ENCODE measurements at places on chromosomes 16 and 17.

- DNase-seq, result no peak
Observed at GRCh38 chr17:1299552-1300370, 20.3 kb downstream of the TRARG1 start.

DNA sequence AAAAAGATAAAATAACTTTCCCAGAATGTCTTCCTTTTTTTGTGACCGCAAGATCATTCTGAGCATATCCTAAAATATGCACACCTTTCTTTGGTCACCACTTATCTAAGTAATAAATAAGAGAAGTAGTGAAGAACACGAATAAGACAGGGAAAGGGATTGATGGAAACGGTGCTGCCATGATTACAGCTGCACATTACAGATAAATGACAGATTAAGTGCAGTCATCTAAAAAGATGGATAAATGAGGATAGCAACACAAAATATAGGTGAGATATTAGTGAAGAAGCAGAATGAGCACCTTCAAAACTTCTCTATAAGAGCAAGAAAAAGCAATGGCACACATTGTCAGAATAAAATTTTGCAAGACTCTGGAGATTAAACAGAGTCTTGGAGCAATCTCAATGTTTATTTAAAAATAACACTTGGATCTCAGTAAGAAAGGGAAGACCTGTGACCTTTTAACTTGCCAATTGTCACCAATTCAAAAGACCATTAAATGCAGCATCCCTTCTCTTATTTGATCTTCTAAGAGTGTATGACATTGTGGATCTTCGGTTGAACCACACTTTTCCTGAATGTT, 567.1 kb downstream of the KCNJ2 start:
- no peak for DNase-seq

GRCh38 chr16:58462997-58463941, 36.7 kb upstream of the NDRG4 start:
- DNase-seq, result peak; percentile 8

GRCh38 chr16:5865236-5865635, 767.6 kb upstream of the EEF2KMT start:
- no peak for DNase-seq

DNA sequence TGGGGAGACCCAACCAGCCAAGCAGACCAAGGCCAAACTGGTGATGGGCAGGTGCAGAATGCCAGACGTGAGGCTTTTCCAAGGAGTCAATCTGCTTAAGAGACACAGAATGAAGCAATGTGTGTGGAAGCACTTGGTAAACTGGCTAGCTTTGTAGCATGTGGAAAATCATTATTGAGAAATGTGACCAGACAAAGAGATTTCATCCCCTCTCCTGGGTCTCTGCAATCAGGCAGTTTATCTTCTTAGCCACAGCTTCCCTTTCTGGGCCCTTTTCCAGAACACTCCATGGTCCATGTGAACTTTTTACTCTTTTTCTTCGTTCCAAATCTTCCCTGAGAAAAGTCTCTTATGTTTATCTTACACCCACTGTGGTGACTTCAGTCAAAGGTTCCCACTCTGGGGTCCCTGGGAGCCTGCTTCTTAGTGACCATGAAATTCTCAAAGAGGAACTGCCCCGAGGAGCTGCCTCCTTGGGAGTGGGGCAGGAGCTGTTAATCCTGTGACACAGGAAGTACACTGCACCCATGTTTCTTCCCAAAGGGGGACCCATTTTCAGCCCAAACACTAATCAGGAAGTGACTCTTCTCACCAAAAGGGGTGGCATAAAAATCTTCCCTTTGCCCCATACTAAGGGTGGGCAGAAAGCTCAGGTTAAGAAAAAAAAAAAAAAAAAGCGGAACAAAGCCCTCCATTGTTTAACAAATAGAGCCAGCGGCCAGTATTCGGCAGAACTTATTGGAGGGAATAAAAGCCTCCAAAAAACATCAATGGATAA, 346.2 kb upstream of the ASIC2 start:
- no peak for DNase-seq

DNA sequence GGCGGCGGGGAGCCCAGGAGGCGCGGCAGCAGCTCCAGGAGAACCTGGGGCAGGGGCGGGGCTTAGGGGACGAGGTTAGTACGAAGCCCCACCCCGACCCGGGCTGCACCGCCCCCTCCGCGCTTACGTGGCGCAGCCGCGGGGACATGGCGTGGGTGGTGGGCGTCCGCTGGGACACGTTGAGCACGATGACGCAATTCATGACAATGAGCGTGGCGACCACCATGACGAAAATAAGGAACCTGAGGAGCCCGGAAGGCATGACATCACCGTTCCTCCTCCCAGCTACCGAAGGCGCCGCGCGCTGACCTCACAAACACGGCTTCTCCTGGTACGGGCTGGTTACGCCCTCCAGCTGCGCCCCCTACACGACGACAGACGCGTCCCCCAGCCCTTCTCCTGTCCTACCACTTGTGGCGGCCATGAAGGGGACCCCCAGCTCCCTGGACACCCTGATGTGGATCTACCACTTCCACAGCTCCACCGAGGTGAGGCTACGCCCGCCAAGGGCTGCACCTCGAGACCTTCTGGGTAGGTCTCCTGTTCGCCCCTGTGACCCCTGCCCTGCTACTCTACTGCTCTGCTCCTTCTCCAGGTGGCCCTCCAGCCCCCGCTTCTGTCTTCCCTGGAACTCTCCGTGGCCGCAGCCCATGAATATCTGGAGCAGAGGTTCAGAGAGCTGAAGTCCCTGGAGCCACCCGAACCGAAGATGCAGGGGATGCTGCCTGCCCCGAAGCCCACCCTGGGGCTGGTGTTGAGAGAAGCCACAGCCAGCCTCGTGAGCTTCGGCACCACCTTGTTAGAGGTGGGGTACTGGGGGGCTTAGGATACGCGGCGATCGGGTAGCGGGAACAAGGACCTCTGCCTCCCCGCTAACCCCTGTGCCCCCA, at the start of gene C17orf107:
C17orf107 (plus strand) TSS at position 196 of the 890 bp plus-strand sequence; CDS start at position 423, 227 bp downstream.
- peak; percentile 70 for DNase-seq

DNA sequence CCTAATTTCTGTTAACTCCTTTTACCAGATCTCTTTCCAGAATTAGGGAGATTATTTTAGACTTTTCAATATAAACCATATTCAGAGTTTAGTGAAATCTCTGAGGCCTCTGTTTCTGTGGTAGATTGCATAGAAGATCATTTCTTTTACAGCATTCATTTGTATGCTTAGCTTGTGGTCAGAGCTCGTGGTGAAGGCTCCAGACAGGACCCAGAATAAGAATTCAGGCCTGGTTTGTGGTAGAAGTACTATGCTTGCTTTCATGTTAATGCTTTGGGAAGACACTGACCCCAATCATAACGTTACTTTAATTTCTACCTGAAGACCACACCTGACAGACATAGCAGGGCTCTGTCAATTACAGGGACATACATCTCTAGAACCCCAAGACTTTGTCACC, 258.1 kb downstream of the FTO start:
- DNase-seq, result no peak

DNA sequence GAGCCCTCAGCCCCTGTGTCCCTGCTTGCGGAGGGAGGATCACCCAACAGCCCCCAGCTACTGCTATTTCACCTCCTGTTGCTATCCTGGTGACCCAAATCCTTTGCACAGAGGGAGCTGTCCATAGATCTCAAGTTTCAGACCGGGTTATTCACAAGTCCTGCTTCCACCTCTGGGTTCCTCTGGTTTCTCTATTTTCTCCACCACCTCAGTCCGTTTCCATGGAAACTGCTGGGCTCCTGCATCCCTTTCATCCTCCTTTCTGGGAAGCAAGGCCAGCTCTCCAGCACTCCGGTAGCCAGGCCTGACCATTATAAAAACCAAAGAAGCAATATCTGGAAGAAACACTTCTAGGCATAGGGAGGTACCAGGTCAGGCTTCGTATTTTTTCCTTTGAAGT, 4.8 kb upstream of the CALB2 start:
- no peak for DNase-seq

DNA sequence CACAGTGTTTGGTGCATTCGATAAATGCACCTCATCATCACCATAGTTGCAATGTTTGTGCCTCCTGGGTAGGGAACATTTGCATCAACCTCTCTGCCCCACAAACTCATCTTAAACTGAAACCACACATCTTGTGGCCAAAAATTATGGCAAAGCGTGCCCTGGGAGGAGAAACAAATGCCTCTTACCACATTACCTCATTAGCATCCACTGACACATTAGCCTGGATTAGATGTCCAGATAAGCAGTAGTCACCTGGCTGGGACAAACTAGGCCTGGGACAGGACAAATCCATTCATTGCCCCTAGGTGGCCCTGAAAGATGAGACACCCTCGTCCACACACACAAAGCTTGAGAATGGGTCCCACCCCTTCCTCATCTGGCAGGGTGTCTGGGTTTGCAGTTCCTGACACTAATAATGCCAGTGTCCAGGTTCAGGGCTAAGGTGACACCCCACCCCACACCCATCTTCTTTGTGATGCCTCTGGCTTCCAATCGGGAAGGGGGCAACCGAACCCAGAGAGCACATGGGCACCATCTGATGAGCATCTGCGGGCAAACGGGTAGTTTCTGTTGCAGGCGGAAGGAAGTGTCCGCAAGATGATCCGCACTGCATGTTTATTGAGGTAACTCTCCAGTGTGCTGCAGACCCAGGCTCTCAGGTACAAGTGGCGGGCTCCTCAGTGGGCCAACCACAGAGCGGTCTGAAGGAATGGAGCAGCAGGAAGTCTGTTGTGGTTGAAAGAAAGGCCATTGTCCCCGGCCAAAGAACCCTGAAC, 8.6 kb downstream of the XYLT1 start:
- DNase-seq, result no peak

DNA sequence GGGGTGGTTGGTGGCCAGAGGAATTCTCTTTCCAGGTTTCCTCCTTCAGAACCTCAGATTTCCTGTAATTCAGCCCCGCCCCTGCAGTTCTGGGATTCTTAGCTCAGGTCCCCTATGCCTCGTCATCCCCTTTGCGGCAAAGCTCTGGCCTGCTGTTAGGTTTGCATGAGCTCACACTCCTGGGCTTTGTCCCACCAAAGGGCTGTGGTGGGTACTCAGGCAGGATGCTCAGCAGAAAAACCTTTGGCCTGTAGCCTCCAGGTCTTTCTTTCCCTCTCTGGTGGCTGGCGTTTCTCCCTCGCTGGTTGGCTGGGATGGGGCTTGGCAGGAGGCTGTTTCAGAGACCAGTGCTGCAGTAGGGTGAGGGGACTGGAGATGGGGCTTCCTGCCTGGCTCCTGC, 9.6 kb upstream of the PLEKHG4 start:
- no peak for DNase-seq

DNA sequence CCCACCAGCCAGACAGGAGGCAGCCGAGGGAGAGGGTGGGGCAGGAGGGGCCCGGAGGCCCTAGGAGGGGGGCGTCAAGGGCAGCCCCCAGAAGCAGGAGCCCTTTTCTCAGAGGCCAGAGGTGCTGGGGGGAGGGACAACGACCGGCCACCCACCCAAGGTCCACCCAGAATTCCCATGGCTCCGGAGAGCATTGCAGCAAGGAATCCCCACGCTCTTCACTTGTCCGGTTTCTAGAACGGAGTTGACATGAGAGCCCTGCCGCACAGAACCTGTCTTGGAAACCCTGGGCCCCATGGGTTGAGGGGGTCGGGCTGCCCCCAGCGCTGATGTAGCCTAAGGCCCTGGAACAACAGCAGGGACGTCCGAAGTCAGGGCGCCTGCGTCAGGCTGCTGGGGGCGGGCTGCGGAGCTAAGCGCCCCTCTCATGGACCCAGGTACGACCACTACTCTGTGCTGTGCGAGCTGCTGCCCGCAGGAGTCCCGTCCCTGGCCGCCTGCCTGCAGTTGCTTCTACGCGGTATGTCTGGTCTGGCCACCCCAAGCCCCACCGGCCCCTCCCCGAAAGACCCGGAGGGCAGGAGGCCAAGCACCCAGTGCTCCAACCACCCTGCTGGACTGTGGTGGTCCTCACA, 11.2 kb downstream of the CYBC1 start:
- DNase-seq, result no peak

DNA sequence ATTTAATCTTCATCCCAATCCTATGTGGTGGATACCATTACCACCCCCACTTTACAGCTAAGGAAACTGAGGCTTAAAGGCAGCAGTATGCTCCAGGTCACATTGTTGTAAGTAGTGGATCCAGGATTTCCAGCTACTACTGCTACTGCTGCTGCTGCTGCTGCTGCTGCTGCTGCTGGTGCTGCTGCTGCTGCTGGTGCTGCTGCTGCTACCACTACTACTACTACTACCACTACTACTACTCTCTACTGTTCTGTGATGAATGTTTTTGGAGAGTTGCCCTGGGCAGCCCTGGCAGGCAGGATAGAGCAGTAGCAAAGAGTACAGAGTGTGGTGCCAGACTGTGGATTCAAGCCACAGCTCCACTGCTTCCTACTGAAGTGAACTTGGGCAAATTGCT, 49.3 kb upstream of the SLC12A3 start:
- no peak for DNase-seq

DNA sequence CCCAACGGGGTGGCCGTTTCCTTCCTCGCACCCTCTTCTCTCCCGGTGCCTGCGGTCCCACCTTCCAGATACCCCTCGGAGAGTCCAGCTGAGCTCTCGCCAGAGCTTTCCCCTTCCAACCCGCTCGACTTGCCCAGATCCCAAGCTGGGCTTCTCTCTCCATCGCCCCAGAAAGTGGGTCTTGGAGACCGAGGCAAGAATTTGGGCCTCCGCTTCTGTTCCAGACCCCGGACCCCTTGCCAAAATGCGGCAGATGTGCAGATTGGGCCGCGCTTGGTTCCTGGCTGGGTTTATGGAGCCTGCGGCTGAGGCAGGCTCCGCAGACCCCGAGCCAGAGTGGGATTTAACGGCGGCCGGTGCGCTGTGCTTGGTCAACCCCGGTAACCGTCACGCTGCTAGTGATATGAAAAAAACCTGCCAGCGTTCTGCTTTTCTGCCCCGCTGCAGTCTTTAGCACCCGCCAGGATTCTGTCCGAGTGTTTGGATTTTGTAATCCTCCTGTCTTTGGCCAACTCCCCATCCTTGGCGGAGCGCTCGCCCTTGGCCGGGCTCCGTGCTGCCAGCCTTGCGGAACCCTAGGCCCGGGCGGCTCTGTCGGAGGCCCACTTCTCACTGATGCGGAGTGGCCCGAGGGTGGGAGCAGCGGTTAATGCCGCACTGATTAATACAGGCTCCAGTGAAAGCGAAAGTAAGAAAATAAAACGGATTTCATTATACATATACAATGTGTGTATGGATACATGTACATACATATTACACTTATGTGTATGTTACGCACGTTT, 754 bp upstream of the SLFN11 start:
- peak; percentile 51 for DNase-seq

GRCh38 chr17:21214015-21214776, at the start of gene TMEM11:
Gene TMEM11 (minus strand): TSS chr17:21214161. CDS start chr17:21214152, 9 bp downstream.
- DNase-seq, result peak; percentile 98

GRCh38 chr16:73231944-73232554, 184.1 kb upstream of the ZFHX3 start:
- peak; percentile 12 for DNase-seq

DNA sequence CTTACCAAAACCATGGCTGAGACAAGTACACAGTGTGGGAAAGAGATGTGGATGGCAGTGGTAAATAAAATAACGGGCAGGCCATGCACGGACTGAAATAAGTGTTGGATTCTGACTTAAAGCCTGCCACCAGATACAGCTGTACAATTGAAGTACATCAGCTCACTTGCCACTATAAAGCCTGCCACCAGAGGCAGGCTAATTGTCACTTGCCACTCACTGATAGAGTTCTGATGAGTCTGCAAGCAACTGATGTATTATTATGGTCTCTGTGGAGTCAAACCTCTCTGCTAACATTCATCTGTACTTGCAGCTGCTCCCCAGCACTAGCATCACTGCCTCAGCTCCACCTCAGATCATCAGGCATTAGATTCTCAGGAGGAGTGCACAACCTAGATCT, 93.0 kb downstream of the CYTH1 start:
- no peak for DNase-seq

Measured in NCI-H1105 treated with DMSO at 0.1 percent for 48 hours (cell line).